Foreskin keratinocyte (primary cell): ENCODE measurements at places on chromosomes 4 and X.
A peak's percentile ranks its signal among the peaks of the same experiment; 100 is the strongest.

DNA sequence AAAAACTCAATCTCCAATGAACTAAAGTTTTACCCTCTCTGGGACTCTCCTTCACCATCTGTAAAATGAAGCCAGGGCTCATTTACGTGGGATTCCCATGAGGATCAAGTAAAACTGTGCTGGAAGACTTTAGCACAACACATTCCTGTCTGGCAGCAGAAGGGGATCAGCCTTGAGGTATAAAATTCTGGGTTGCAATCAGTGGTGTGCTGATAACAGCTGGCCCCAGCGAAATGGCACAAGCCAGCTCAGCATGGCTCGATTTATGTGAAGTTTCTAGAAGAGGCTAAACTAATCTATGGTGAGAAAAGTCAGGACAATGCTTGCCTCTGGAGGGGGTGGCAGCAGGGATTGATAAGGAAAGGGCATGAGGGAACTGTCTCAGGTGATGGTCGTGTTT, 28.4 kb downstream of the ZNF630 start:
- DNase-seq: no peak

DNA sequence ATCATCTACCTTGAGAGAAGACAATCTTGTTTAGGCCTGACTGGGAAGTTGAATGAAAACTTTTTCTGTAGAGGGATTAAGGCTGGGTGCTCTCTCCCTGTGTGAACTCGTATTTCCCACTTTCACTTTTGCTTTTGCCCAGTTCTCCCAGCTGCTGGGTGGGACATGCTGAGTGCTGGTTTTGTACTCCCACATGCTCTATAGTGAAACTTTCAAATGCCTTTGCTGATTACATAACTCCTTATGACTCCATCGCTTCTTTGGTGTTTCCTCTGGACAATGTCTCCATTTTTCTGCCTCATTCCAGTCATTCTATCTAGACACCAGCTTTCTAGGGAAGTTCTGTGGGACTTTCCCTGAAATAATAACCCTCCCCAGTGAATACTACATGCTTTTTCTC, 100.5 kb downstream of the CLNK start:
- peak; percentile 82 for DNase-seq

DNA sequence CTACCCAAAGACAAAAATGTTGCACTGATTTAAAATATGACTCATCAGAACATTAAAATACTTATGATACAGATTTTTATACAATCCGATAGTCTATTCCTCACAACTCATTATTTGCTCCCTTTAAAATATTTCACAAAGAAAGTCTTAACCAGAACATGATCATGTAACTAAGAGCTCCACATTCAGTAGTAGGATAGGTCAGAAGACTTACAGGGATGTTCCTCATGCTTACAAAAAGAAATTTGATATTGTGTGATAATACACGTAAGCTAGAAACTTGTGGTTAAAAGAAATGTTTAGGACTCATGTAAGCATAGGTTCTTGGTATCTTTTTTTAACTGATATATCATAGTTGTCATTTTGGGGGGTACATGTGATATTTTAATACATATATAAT, 235.9 kb downstream of the PALLD start:
- DNase-seq: no peak

DNA sequence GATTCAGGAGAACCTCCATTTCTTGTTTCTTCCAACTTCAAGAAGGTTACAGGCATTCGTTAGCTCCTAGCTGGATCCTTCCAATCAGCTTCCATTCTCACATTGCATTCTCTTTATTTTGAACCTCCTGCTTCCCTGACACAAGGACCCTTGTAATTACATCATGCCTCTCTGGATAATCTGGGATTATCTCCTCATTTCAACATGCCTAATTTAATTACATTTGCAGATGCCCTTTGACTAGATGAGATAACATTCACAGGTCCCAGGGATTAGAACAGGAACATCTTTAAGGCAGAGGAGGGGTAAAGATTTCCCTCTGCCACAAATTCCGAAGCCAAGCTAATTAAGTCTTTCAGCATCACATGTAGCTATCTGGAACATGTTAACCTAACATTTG, 753.8 kb upstream of the PCDH7 start:
- DNase-seq: no peak

GRCh38 chr4:151643564-151643963, 117.2 kb downstream of the GATB start:
- no peak for DNase-seq

- DNase-seq: no peak
Measured at GRCh38 chr4:79472693-79473438, 64.8 kb upstream of the GK2 start.

DNA sequence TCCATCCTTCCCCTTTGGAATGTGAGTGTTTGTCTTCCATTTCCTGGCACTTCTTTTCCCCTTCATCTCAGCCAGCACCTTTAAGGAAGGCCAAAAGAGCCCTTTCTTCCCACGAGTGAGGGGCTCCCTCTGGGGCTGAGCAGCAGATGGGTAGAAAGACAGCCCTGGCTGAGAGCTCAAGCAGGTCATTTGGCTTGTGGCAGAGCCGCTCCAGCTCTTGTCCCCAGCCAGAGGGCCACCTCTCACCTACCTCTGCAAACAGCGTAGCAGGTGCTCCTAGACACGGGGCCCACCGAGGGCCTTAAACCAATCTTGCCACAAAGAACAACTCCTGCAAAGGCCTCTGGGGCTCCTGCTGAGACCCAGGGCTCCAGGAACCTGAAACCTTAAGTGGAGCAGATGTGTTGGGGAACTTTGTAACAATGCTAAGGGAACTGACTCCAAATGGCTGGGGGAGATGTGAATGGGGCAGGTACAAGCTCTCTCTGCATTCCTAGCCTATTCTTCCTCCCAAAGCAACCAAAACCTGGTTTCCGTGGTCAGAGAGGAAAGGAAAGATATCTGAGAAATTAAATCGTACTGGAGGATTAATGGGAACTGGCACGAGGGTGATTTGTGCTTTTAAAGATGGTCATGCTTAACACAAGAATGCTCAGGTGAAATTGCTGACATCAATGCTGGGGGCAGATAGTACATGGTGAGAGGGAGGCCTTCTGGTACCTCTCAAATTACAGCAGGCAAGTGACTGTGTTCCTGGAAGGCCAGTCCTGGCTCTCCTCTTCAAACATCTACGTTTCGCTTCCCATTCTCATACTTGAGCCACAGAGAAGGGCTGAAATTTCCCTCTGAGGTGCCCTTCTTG, 27.0 kb downstream of the TFDP3 start:
- no peak for DNase-seq

- DNase-seq: peak; percentile 10
Measured at GRCh38 chr4:69896530-69897116, 34.2 kb upstream of the CSN1S1 start.

DNA sequence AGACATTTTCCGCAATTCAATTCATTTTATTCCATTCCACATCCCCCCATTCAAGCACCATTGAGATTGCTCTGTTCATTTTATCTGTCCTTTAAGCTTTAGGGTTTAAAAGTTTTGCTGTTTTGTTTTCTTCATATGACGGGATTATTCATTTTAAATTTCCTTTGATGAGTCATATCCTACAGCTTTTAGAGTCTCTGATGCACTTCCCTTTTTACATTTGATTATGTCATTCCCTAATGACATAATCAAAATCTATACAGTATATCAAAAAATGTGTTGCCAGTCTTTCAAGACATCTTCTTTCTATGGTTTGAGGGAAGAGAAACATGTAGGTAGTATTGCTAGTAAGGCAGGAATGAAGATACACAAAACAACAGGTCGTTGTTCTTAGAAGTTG, 456.3 kb downstream of the PDGFC start:
- DNase-seq: no peak

GRCh38 chr4:180116840-180117239, 2126.4 kb upstream of the TENM3 start:
- no peak for DNase-seq

DNA sequence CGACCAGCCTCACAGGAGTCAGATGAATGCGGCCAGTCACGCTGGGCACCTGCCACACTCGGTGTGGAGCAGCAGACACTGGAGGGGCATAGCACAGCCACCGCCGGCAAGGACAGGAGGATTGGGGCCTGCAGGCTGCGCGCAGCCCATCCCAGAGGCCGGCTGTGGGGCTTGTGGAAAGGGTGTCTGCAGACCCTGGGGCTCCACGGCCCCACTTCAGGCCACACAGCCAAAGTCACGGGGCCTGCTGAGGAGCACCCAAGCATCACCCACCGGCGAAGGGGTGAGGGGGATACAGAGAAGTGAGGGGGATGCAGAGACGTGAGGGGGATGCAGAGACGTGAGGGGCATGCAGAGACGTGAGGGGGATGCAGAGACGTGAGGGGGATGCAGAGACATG, 70.1 kb downstream of the FAM53A start:
- no peak for DNase-seq

GRCh38 chr4:124450851-124451250, 261.7 kb downstream of the ANKRD50 start:
- DNase-seq: no peak

DNA sequence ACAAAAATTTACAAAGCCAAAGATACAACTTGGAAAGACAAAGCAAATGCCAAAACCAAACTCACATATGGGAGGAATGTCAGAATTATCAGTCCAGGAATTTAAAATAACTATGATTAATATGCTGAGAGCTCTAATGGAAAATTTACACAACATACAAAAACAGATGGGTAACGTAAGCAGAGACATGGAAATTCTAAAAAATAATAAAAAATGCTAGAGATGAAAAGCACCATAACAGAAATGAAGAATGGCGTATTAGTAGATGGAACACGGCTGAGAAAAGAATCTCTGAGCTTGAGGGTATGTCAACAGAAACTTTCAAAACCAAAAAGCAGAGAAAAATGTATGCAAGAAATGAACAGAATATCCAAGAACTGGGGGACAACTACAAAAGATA, 4.1 kb upstream of the MANBA start:
- DNase-seq: no peak

DNA sequence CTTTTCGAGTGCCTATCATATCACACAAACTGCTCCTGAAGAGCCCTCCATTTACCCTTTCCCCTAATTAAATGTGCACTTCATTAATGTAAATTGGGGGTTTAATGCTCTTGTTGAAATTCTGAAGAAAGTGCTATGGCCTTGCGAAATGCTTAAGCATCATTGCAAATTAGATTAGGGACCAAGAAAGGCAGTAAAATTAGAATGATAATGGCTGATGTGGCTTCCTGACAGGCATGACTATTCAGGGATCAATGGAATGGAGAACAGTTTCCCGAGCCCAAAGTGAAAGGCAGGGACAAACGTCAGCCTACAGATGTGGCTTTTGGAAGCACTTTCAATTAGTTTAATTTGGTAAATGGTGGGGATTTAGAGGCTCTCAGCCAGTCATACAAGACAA, 120.1 kb downstream of the NKX6-1 start:
- no peak for DNase-seq

GRCh38 chrX:40950546-40950945, 134.7 kb upstream of the USP9X start:
- no peak for DNase-seq

GRCh38 chr4:157667836-157668235, 447.3 kb downstream of the GRIA2 start:
- DNase-seq: no peak

- DNase-seq: no peak
Measured at GRCh38 chr4:145071560-145071959, 26.4 kb downstream of the ANAPC10 start.

DNA sequence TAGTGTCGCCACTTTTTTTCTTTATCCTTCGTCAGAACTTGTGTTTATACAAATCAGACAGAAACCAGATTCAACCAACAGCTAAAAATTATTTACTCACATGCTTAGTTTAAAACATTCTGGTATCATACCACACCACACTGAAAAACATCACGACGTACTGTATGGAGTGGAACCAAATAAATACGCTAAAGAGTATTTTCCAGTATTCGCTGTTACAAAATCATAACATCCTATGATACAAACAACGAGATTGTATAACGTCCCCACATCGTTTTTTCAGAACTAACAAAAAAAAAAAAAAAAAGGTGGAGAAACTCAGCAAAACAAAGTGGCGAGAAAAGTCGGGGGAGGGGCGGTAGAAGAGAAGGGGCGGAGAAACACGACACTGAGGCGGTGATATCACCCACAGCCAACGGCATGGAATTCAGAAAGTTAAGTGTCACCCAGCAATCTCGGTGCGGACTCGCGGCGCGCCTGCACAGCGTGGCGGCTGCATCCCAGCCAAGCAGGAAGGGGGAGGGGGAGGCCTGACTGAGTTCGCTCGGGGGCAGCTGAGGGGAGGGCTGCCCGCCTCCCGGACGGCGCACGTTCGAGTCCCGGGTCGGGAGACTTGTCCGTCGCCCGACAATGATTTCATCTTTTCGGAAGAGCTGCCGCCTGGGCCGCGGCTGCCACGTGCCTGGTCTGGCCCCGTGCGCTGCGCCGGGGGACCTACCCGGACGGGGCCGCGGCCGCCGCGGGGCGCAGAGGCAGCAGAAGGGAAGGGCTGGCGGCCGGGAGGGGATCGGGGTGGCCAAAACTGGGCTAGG, 920 bp downstream of the SETD7 start:
- peak; percentile 51 for DNase-seq

DNA sequence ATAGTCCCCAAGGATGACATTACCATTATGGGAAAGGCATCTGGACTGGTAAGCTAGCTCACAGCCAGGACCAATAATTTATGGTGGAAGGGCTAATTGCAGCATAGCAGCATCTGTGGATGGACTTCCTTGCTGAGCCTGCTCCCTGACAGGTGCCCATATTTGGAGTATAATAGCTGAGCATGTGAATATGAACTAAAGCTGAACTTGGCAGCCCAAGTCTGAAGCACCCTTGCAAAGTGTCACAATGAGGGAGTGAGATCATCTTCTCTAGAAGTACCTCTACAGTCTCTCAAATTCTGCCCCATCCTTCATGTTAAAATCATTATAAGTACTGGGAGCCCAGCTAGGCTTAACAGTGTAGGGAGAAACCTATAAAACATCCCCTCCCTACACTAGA, 128.2 kb upstream of the INPP4B start:
- DNase-seq: no peak

DNA sequence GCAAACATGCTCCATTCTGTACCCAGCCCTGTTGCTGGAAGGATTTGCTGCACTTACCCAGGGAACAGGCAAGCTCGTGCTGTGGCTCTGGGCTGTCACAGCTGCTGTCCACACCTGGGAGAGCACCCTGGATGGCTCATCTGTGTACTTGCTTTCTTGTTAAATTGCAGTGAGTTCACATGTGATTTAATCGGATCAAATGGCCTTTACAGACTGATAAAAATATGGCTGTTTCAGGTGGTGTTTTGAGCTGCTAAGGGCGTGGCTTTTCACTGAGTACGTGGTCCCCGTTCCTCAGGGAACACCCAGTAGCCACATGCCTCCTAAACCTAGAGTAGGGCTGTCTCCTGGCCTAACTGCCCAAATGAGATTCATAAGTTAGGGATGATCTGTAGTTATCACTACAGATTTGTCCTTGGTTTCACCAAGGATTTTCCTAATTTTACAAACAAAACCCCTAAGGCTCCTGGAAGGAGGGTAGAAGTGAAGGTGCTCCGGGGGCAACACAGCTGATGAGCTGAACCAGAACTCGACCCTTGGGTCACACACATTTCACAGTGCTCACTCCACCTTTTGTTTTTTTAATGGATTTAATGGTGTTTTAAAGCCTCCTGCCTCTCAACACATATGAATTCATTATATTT, 13.7 kb downstream of the KLKB1 start:
- no peak for DNase-seq

- no peak for DNase-seq
Measured at GRCh38 chrX:40084471-40085101, 13.2 kb downstream of the BCOR start.

GRCh38 chr4:100295792-100296191, 105.5 kb upstream of the DDIT4L start:
- DNase-seq: peak; percentile 23

- no peak for DNase-seq
Measured at GRCh38 chrX:55057675-55058249, 17.1 kb upstream of the PAGE2B start.

GRCh38 chr4:61543976-61544375, 343.9 kb downstream of the ADGRL3 start:
- DNase-seq: peak; percentile 65

- no peak for DNase-seq
Measured at GRCh38 chr4:176357359-176358082, 37.8 kb downstream of the SPCS3 start.
